ENCODE measurements at places on chromosomes 1 and 21. TPM values are rescaled to one million over a fixed set of nuclear protein-coding genes. Genes with fewer than 3 reads are reported as not detected.

HTR6 gene
- total RNA-seq = not detected

GRCh38 chr1:16153999-16154673, 1.7 kb downstream of the EPHA2 start:
- peak overlapping the region; percentile 89 for H3K27ac ChIP-seq
- H3K4me3 ChIP-seq = peak overlapping the region; percentile 62
- peaks cover 14% of the 10 kb centered on the region for H3K36me3 ChIP-seq
- H3K4me1 ChIP-seq = peaks cover 50% of the 10 kb centered on the region
- no peak for DNase-seq

DNA sequence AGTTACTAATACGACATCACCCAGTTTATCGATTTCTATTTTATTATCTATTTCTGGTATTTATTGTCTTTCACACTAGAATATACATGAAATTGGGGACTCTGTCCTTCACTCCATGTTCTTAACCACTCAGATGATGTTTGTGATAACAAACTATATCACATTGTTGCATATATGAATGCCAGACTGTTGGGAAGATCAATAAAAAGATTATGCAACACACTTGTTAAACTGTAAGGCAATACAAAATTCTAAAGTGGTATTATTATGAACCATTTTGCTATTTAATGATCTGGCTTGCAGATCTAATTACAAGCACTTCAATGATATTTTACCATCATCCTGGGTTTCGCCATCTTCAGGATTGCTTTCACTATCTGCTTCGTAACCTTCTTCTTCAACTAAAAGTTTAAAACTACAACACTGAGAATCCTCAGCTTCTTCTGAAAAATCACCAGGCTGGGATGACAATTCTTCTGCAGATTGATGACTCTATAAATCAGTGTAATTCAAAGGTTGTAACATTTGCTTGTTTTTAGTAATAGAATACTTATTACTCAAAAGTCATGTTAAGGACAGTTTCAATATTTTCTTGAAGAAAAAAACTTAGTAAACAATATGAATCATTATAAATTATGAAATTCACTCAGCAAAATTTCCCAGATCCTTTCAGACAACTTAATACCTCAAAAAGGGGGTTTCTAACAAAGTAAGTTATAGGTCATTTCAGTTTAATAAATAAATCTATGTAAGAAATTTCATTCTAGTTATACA, 63.9 kb downstream of the LYST start:
- no peak overlapping the region for H3K27ac ChIP-seq
- H3K4me3 ChIP-seq = no peak overlapping the region
- peaks cover 41% of the 10 kb centered on the region for H3K36me3 ChIP-seq
- H3K4me1 ChIP-seq = no peaks in the 10 kb centered on the region

FAM131C gene
- total RNA-seq = not detected

HPDL gene
- total RNA-seq = not detected

GRCh38 chr21:26042181-26042876, 128.2 kb downstream of the APP start:
- H3K27ac ChIP-seq = no peak overlapping the region
- H3K27me3 ChIP-seq = no peaks in the 10 kb centered on the region
- H3K4me1 ChIP-seq = no peaks in the 10 kb centered on the region
- H3K36me3 ChIP-seq = peaks cover 4% of the 10 kb centered on the region
- DNase-seq = no peak

All from upper lobe of right lung (tissue), 1 donor.